ENCODE measurements at places on chromosomes 12 and 14.
A peak's percentile ranks its signal among the peaks of the same experiment; 100 is the strongest.

GRCh38 chr14:22671622-22672021 lies 27.5 kb upstream of the OR6J1 start:
- DNase-seq, result no peak

GRCh38 chr14:52018252-52018651 lies 28.9 kb downstream of the RTRAF start:
- no peak for DNase-seq

GRCh38 chr12:127558361-127558760 lies 708.6 kb upstream of the TMEM132C start:
- DNase-seq, result no peak

GRCh38 chr14:61409782-61410181 lies 88.4 kb downstream of the PRKCH start:
- DNase-seq, result no peak

DNA sequence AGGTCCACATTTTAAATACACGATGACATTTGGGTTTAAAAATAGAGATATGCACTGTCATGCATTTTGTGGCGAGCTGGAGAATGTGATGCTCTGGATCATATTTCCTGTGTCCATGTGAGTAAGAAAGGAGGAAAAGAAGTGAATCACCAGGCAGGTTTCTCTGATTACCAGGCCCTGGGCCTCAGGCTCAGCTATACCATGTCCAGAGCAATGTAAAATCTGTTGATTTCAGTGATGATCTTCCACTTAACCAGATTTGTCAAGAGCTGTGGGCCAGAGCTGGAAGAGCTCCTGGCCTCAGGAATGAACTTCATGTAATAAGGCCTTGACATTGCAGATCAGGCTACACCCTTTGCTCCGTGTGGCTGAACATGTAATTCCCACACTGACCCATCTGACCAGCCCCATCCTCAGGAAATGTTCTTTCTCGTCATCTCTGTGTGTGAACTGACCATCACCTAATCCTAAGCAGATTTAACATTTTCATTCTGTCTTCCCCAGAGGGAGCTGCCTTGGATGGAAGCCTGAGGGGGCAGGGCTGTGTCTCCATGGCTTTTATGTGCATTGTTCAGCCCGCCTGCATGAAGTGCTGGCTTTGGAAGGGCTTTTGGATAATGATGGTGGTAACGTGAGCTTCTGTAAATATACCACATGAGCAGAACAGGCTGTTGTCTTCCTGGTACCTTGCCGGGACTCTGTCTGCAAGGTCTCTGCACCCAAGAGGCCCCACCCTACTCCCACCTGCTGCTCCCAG lies 54.5 kb downstream of the CRACR2A start:
- no peak for DNase-seq

DNA sequence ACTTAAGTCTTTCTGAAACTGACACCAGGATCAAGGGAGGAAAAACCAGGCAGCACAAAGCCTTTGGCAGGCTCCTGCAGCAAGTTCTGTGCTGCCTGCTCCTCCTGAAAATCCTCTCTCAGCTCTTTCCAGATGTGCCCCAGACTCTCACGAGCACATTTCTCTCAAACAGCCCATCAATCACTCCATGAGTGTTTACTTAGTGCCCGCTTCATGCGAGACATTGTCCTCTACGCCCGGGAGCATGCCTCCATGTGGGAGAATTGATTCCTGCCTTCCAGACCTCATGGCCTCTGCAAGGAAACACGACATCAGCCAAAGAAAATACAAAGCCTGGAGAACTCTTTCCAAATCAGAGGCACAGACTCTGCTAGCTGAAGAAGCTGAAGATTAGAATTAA lies 46.5 kb upstream of the TSPAN11 start:
- DNase-seq, result no peak

DNA sequence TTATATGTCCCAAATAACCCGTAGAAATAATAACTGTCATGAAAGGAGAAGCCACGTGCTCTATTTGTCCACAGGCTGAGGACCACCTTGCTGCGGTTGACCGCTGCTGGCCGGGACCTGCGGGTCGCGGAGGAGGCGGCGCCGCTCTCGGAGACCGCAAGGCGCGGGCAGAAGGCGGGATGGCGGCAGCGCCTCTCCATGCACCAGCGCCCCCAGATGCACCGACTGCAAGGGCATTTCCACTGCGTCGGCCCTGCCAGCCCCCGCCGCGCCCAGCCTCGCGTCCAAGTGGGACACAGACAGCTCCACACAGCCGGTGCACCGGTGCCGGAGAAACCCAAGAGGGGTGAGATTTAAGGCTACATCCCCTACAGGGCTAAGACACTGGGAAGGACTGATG lies 21.0 kb downstream of the RPGRIP1 start:
- DNase-seq, result peak; percentile 5

- no peak for DNase-seq
Observed at GRCh38 chr12:80811957-80812708, 95.4 kb downstream of the MYF5 start.

DNA sequence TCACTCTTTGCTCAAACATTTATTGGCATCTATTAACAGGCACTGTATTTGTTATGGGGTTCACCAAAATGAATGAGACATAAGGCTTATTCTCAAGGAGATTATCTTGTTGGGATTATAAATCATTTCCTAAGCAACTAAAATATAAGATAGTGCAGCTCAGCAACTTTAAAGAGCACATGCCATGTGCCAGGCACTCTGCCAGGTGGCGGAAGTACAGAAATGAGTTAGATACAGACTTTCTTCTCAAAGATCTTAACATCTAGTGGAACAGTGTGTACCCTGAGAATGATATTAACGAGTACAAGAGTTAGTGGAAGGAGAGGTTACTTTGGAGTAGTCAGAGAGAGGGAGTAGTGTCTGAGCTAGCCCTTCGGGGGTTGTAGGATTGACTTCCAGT lies 28.4 kb upstream of the TOMM20L start:
- no peak for DNase-seq

All from stimulated activated CD4-positive, alpha-beta T cell treated with anti-CD3 and anti-CD28 coated beads, Interleukin-2, amount 100 ng/mL, for 4 hours (primary cell).